ENCODE measurements at places on chromosomes 5 and 9.

- peak; percentile 90 for DNase-seq
Measured at GRCh38 chr5:153551537-153552079, 61.1 kb downstream of the GRIA1 start.

GRCh38 chr5:66149950-66150349, 5.8 kb downstream of the SREK1 start:
- no peak for DNase-seq

- DNase-seq, result peak; percentile 28
Measured at GRCh38 chr5:180739271-180739670, 587 bp downstream of the OR2Y1 start.

DNA sequence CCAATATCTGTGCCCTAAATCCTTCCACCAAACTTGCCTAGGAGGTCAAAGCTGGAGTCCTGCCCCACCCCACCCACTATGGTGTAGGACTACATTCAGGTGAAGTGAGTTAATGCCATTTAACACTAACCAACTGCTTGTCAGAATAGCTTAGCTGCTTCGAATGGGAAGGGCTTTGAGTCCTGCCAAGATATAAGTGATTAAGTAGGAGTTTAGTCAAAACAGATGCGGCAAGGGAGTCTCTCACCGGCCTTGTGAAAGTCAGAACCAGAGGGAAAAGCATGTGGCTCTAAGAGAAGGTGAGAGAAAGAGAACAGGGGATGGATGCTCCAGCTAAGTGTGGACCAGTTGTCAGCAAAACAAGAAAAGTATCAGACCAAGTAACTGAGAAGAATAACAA, 132.6 kb downstream of the SPOCK1 start:
- DNase-seq, result peak; percentile 62

- no peak for DNase-seq
Measured at GRCh38 chr9:95459851-95460517, 56.8 kb downstream of the PTCH1 start.

GRCh38 chr9:24436761-24437160, 108.9 kb downstream of the IZUMO3 start:
- peak; percentile 12 for DNase-seq

GRCh38 chr9:115952430-115953292, 200.9 kb upstream of the PAPPA start:
- peak; percentile 82 for DNase-seq

GRCh38 chr5:141211-141610, 49.2 kb downstream of the PLEKHG4B start:
- no peak for DNase-seq
